Effector memory CD8-positive, alpha-beta T cell (primary cell): ENCODE measurements at places on chromosomes 2 and 18.

- no peak overlapping the region for H3K4me3 ChIP-seq
- peaks cover 16% of the 10 kb centered on the region for H3K27me3 ChIP-seq
- no peaks in the 10 kb centered on the region for H3K36me3 ChIP-seq
- no peak for DNase-seq
Observed at GRCh38 chr2:180652794-180653193, 327.6 kb upstream of the UBE2E3 start.

- no peak for DNase-seq
- H3K27me3 ChIP-seq, result no peaks in the 10 kb centered on the region
- H3K27ac ChIP-seq, result no peak overlapping the region
Observed at GRCh38 chr18:76102626-76103025, 392.4 kb downstream of the ZNF516 start.

GRCh38 chr18:55849391-55849790, 261.4 kb upstream of the TCF4 start:
- DNase-seq, result no peak
- no peak overlapping the region for H3K27ac ChIP-seq
- H3K4me1 ChIP-seq, result no peaks in the 10 kb centered on the region
- H3K27me3 ChIP-seq, result no peaks in the 10 kb centered on the region
- no peak overlapping the region for H3K4me3 ChIP-seq

DNA sequence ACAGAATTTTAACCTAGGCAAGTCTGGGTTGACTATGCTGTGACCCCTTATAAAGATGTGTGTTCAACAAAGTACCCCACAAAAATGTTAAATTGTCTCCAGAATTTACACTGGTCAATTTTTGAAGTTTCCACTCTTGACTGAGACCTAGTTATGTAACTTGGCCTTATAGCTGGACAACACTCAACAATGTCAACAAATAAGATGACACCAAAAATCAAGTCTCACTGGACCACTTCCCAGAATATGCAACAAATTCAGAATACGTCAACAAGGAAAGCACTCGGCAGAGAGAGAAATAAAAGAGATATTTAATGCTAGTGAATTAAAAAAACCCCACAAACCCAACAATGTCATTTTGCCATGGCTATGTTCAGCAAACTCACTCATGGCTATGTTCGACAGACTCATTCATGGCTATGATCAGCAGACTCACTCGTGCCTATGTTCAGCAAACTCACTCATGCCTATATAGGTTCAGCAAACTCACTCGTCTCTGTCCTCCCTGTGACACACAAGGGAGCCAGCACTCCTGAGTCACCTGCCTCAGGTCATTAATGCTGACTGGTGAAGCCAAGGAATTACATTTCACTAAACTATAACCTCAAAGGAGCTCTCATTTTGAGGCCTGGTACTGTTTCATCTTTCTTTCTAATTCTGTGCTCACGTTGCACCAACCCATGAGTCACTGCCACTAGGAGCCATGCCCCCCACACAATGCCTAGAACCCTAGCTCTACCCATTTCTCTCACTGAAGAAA, 72.7 kb downstream of the PTPN2 start:
- H3K27me3 ChIP-seq, result no peaks in the 10 kb centered on the region
- H3K4me3 ChIP-seq, result no peak overlapping the region
- no peak for DNase-seq
- H3K27ac ChIP-seq, result no peak overlapping the region
- H3K36me3 ChIP-seq, result peaks cover 29% of the 10 kb centered on the region

- H3K27ac ChIP-seq, result peak overlapping the region; percentile 100
- peaks cover 99% of the 10 kb centered on the region for H3K36me3 ChIP-seq
- no peak overlapping the region for H3K4me3 ChIP-seq
Observed at GRCh38 chr2:28415715-28416114, 23.1 kb downstream of the FOSL2 start.

- peaks cover 11% of the 10 kb centered on the region for H3K4me1 ChIP-seq
- H3K27ac ChIP-seq, result no peak overlapping the region
- no peaks in the 10 kb centered on the region for H3K36me3 ChIP-seq
- H3K27me3 ChIP-seq, result no peaks in the 10 kb centered on the region
Observed at GRCh38 chr18:13501543-13501887, 224.8 kb downstream of the FAM210A start.

- no peak for DNase-seq
- no peak overlapping the region for H3K27ac ChIP-seq
- H3K4me3 ChIP-seq, result no peak overlapping the region
Observed at GRCh38 chr18:13271302-13271911, 52.8 kb downstream of the LDLRAD4 start.

DNA sequence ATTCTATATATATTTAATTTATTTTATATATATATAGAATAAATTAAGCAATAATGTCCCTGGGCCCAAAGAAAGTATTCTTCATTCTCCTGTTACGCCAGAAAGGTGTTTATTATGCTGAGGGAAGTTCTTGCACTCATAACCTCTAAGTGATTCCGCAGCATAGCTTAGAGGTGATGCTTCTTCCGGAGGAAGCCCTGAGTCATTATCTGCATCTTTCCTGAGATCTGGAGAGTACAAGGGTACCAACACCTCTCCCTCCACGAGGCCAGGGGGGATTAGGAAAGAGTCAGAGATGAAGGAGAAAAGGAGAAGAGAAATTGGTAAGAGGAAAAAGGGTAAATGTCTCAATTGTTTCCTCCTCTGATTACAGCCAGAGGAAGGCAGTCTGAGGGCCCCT, 43.1 kb upstream of the RTN4 start:
- H3K4me1 ChIP-seq, result no peaks in the 10 kb centered on the region
- no peak overlapping the region for H3K27ac ChIP-seq
- H3K27me3 ChIP-seq, result peaks cover 11% of the 10 kb centered on the region
- H3K36me3 ChIP-seq, result no peaks in the 10 kb centered on the region
- DNase-seq, result no peak
- no peak overlapping the region for H3K4me3 ChIP-seq

GRCh38 chr2:1415501-1415900, 2.2 kb downstream of the TPO start:
- no peak for DNase-seq
- H3K36me3 ChIP-seq, result no peaks in the 10 kb centered on the region
- H3K4me1 ChIP-seq, result no peaks in the 10 kb centered on the region
- no peaks in the 10 kb centered on the region for H3K27me3 ChIP-seq
- H3K4me3 ChIP-seq, result no peak overlapping the region
- no peak overlapping the region for H3K27ac ChIP-seq

DNA sequence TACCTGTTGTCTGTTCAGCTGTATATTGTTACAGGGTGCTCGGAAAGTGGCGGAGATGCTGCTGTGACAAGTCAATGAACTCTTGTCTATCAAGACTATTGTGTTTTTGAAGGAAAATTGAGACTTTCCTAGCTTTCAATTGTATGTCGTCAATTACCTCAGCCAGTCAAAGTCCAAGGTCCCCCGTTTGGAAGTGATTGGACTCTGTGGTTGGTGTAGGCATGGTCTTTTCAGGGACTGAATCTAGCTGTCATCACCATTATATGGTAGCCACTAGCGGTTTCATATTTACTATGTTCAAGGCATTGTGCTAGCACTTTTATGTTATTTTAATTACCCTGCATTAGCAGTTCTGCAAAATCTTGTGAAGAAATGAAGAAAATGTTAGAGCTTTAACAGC, 54.9 kb downstream of the XRCC5 start:
- peaks cover 3% of the 10 kb centered on the region for H3K4me1 ChIP-seq
- peak overlapping the region; percentile 72 for H3K27ac ChIP-seq
- H3K27me3 ChIP-seq, result no peaks in the 10 kb centered on the region
- no peak for DNase-seq
- no peak overlapping the region for H3K4me3 ChIP-seq

DNA sequence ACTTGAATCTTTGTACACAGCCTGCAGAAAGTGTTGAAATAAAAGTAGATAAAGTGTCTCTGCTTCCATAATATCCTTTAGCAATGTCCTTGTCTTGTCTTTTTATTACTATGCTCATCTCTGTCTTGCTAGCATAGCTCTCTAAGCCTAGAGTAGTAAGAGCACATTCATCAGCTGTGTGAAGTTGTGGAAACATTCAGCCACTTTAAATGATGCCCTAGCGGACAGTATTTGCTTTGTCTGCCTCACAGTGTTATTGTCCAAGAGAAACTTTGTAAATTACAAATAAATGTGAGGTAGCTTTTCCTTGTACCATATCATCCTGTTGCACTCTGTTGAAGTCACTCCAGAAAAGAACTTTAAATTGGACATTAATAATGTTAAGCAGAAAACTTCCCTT, 60.3 kb upstream of the TTC21B start:
- H3K4me3 ChIP-seq, result no peak overlapping the region
- H3K4me1 ChIP-seq, result no peaks in the 10 kb centered on the region
- H3K27me3 ChIP-seq, result peaks cover 9% of the 10 kb centered on the region
- H3K36me3 ChIP-seq, result no peaks in the 10 kb centered on the region
- no peak overlapping the region for H3K27ac ChIP-seq

DNA sequence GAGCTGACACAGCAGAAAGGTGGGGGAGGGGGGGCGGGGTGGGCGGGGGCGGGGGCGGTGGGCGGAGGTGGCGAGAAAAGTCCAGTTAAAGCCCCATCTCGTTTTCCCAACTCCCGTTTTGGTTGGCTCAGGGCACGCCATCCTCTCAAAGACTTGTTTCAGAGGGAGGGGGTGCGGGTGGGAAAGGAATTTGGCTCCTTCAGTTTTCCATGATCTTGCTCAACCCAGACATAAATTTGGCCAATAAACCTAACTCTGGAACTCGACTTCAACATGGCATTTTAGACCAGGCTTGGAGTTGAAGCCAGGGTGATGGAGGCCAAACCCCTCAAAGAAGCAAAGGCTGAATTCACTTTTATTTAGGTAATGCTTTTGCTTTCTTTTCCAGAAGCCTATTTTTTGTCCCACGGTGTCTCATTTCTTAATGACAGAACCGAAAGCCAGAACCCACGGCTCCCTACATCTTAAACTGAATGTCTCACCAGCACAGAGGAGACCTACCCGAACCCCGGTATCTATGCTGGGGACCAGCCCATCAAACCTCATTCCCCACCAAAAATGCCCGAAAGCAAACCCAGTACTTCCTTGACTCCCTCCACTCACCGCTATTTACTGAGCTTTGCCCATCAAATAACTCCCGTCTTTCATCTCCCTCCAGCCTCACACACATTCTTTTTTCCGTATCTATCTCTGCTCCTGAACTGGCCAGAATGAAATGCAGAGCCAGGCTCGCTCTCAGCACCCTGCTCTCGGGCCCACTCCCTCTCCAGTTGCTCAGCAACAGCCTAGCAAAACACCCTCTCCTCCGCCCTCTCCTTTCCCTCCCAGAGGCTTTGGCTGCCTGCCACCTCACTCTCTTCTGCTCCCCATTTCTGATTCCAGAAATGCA, 4.3 kb downstream of the IGFBP5 start:
- H3K4me1 ChIP-seq, result peaks cover 35% of the 10 kb centered on the region
- H3K4me3 ChIP-seq, result peak overlapping the region; percentile 5
- peaks cover 63% of the 10 kb centered on the region for H3K27me3 ChIP-seq
- H3K27ac ChIP-seq, result no peak overlapping the region
- DNase-seq, result no peak

- peak overlapping the region; percentile 74 for H3K27ac ChIP-seq
- no peak for DNase-seq
- H3K4me1 ChIP-seq, result peaks cover 5% of the 10 kb centered on the region
Observed at GRCh38 chr2:88735133-88735532, 43.7 kb downstream of the RPIA start.

GRCh38 chr2:165505514-165505913, 36.0 kb downstream of the CSRNP3 start:
- no peak overlapping the region for H3K4me3 ChIP-seq
- H3K4me1 ChIP-seq, result no peaks in the 10 kb centered on the region
- no peak for DNase-seq
- H3K27ac ChIP-seq, result no peak overlapping the region

DNA sequence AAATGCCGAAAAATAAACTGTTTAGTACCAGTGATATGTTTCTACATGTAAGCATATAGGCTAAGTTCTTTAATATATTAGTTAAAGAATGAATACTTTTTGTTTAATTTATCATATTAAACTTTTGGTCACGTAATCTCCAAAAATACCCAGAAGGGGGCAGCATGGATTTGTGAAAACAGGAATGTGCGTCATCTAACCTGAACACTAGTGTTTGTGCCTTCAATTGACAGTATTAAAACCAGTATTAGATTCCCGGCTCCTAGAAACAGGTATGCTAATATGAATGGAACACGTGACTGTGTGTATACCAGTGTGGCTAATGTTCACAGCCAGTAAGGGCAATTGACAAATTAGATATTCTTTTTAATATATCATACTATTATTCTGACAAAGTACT, 51.8 kb downstream of the WDR7 start:
- DNase-seq, result peak; percentile 15
- no peak overlapping the region for H3K4me3 ChIP-seq
- H3K36me3 ChIP-seq, result peaks cover 9% of the 10 kb centered on the region
- no peaks in the 10 kb centered on the region for H3K27me3 ChIP-seq

DNA sequence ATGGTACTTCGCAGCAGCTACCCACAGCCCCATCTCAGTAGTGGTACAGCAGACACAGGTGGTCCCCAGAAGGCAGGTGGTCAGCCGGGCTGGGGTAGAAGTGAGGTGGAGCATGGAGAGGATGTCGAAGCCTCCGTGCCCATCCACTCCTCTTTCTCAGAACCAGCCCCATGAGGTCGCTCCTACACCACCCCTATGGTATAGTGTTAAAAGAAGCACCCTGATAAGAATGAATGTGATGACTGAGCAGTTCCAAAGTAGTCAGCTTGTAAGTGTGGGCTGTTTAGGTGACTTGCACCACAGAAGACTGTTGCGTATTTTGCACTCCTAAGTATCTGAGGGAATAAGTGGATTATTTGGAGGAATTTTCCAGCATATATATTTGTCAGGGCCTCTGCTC, 111.3 kb downstream of the WDSUB1 start:
- H3K4me3 ChIP-seq, result no peak overlapping the region
- no peaks in the 10 kb centered on the region for H3K27me3 ChIP-seq
- no peaks in the 10 kb centered on the region for H3K4me1 ChIP-seq
- DNase-seq, result no peak

GRCh38 chr2:237539681-237540080, 26.7 kb upstream of the PRLH start:
- DNase-seq, result no peak
- H3K27me3 ChIP-seq, result peaks cover 41% of the 10 kb centered on the region
- no peaks in the 10 kb centered on the region for H3K4me1 ChIP-seq
- no peak overlapping the region for H3K4me3 ChIP-seq
- no peak overlapping the region for H3K27ac ChIP-seq

GRCh38 chr18:48814490-48815178, 136.1 kb downstream of the SMAD7 start:
- peak overlapping the region; percentile 37 for H3K4me3 ChIP-seq
- peaks cover 58% of the 10 kb centered on the region for H3K4me1 ChIP-seq
- peaks cover 33% of the 10 kb centered on the region for H3K36me3 ChIP-seq
- peak; percentile 47 for DNase-seq

DNA sequence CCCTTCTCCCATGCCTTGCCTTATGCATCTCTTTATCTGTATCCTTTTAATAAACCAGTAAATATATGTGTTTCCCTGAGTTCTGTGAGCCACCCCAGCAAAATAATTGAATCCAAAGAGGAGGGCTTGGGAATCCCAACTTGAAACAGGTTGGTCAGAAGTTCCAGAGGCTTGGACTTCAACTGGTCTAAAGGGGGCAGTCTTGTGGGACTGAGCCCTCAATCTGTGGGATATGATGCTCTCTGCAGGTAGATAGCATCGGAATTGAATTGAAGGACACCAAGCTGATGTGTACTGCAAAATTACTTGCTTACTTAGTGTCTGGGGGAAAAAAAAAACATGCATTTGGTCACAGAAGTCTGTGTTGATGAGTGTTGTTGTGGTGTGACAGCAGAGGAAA, 1033.5 kb upstream of the TMEFF2 start:
- H3K4me3 ChIP-seq, result no peak overlapping the region
- H3K36me3 ChIP-seq, result peaks cover 3% of the 10 kb centered on the region
- DNase-seq, result no peak
- no peaks in the 10 kb centered on the region for H3K4me1 ChIP-seq
- no peak overlapping the region for H3K27ac ChIP-seq
- no peaks in the 10 kb centered on the region for H3K27me3 ChIP-seq
